ENCODE measurements at places on chromosomes 5 and 9.

DNA sequence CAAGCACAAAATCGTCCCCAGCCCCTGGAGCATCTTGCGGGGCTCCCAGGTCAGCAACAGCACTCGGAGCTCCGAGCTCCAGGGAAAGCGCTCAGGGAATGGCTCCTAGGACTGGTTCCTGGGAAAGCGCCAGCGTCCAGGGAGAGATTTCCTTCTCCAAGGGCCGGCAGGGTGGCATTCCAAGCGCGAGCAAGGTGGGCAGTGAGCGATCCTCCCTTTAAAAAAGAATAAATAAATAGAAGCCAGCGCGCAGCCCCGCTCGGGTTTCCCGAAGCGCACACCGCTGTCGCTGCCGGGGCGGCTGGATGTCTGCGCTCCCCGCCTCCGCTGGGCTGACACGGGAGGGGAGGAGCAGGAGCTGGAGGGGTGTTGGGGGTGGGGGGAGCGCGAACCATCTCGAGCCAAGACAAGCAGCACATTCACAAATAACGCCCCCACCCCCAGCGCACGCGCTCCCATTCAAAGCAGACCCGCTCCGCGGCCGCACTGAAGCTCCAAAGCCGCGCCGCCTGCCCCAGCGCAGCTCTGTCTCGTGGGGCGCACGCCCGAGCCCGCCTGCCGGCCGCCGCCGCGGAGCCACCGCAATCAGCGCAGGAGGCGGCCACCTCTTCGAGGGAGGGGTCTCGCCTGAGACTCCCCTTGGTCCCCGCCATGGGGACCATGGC, 327.4 kb downstream of the SH3GL2 start:
- no peak for DNase-seq

- no peak for DNase-seq
These were observed 72.6 kb downstream of the FGF1 start for GRCh38 chr5:142613271-142613671.

DNA sequence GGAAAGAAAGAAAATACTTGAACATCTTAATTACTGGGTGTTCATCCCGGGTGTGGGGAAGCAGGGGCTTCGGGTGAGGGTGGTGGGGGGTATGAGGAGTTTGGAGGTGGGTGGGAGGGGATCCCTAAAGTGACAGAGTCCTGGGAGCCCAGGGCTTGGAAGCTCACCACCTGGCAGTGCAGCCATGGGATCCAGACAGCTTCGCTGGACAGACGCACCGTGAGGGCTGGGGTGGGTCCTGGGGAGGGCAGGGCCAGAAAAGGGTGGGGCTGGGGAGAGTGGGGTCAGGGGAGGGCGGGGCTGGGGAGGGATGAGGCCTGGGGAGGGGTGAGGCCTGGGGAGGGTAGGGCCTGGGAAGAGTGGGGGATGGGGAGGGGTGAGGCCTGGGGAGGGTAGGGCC, 127.5 kb upstream of the LPCAT1 start:
- no peak for DNase-seq

GRCh38 chr9:112169368-112169767, 5.7 kb downstream of the SUSD1 start:
- DNase-seq: no peak

DNA sequence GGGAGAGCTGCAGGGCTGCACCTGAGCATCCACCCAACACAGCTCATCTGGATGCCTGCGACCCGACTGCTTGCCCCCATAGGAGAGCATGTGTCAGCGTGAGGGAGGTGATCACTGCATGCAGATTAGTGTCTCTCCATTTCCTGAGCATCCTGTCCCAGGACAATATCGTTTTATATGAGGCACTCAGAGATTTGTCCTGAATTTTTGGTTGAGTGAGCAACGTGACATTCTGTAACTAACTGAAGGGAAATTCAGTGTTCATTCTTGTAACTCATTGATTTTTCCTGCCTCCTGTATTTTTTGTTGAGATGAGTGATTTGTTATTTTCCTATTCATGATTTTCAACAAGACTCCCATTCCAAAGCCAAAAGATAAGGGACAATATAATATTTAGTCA, 20.7 kb upstream of the ANKRD34B start:
- DNase-seq: no peak

Data from GM12891 (cell line).